ENCODE measurements at places on chromosomes 6 and 20. TPM values are rescaled to one million over a fixed set of nuclear protein-coding genes. Genes with fewer than 3 reads are reported as not detected.

NKAIN4 gene
- not detected for polyA plus RNA-seq

PGM3 gene
- 107 TPM for polyA plus RNA-seq

SMPDL3A gene
- 29.7 TPM for polyA plus RNA-seq

SLC22A3 gene
- polyA plus RNA-seq: 0.03 TPM

SLC17A2 gene
- not detected for polyA plus RNA-seq

MAN1A1 gene
- polyA plus RNA-seq: 39.5 TPM
